Activated CD4-positive, alpha-beta memory T cell treated with anti-CD3 and anti-CD28 coated beads for 36 hours (primary cell): ENCODE measurements at places on chromosomes 3 and 15.

- DNase-seq: peak; percentile 64
- peaks cover 4% of the 10 kb centered on the region for H3K4me1 ChIP-seq
- no peak overlapping the region for H3K4me3 ChIP-seq
- peaks cover 5% of the 10 kb centered on the region for H3K27me3 ChIP-seq
- no peaks in the 10 kb centered on the region for H3K36me3 ChIP-seq
Observed at GRCh38 chr3:28667646-28668621, 319.3 kb upstream of the AZI2 start.

DNA sequence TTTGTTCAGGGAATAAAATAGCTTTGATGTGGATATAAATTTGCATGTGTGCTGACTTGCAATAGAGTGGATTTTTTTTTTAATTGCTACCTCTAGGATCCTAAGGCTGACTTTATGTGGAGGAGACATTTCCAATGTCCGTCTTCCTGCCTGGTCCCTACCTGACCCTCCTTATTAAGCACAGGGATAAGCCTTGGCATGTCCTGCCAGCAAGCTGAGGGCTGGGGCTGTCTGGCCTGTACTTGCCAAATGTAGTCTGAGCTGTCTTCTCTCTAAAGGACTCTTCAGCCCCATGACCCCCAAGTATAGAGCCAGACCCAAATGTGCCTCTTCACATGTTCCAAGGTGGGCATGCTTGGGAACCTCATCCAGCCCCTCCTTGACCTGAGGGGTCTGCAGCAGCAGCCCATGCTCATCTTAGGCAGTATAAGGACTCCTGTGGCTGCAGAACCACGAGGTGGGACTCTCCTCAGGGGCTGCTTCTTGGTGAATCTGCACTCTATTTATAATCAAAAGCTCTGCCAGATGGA lies 88.8 kb downstream of the CACNA1D start:
- no peak overlapping the region for H3K27ac ChIP-seq
- H3K36me3 ChIP-seq: no peaks in the 10 kb centered on the region
- H3K4me1 ChIP-seq: peaks cover 2% of the 10 kb centered on the region
- no peak overlapping the region for H3K4me3 ChIP-seq
- DNase-seq: no peak
- H3K27me3 ChIP-seq: no peaks in the 10 kb centered on the region

DNA sequence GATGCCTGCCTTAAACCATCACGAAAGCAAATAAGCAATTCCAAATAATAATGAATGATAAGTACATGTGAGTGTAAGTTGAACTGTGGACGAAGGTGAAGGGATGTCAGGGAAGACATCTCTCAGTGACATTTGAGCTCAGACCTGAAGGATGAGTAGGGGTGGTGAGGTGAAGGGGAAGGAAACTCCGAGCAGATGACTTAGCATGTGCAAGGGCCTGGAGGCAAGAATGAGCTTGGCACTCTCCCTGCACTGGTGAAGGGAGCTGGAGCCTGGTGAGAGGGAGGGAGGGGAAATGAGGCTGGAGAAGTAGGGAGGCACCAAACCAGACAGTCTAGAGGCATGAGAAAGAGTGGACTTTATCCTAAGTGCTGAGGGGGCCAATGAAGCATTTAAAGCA lies 84.3 kb downstream of the MTHFS start:
- H3K4me1 ChIP-seq: no peaks in the 10 kb centered on the region
- H3K27ac ChIP-seq: no peak overlapping the region
- peaks cover 2% of the 10 kb centered on the region for H3K27me3 ChIP-seq
- H3K4me3 ChIP-seq: no peak overlapping the region

- peak overlapping the region; percentile 32 for H3K4me3 ChIP-seq
- peaks cover 19% of the 10 kb centered on the region for H3K27me3 ChIP-seq
- H3K36me3 ChIP-seq: no peaks in the 10 kb centered on the region
- no peak overlapping the region for H3K27ac ChIP-seq
- H3K4me1 ChIP-seq: peaks cover 17% of the 10 kb centered on the region
- DNase-seq: peak; percentile 15
Observed at GRCh38 chr15:66702787-66703539, 927 bp downstream of the SMAD6 start.

GRCh38 chr3:142972092-142972753 lies 8.7 kb upstream of the PAQR9 start:
- H3K4me1 ChIP-seq: no peaks in the 10 kb centered on the region
- H3K27ac ChIP-seq: no peak overlapping the region
- peaks cover 10% of the 10 kb centered on the region for H3K27me3 ChIP-seq
- no peak overlapping the region for H3K4me3 ChIP-seq

DNA sequence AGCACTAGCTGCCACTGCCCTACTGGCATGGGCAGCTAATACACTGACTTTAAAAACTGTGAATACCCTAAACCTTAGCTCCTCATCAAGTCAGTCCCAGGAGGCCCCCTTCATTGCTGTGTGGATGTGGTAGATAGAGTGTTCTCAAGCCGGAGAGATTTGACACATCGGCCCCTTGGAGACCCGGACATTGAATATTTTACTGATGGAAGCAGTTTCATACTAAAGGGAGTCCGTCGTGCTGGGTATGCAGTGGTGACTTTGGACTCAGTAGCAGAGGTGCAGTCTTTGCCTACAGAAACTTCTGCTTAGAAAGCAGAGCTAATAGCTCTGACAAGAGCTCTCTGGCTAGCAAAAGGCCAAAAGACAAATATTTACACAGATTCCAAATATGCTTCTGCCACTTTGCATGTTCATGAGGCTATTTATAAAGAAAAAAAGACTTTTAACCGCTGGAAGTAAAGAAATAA lies 17.5 kb downstream of the CCR4 start:
- peaks cover 77% of the 10 kb centered on the region for H3K36me3 ChIP-seq
- H3K27me3 ChIP-seq: no peaks in the 10 kb centered on the region
- DNase-seq: no peak
- H3K27ac ChIP-seq: no peak overlapping the region
- H3K4me3 ChIP-seq: no peak overlapping the region
